Cerebellum (tissue), 4 donors: ENCODE measurements at places on chromosomes 5 and 9. TPM values are rescaled to one million over a fixed set of nuclear protein-coding genes. Genes with fewer than 3 reads are reported as not detected.

GRCh38 chr9:81088341-81088740 is 601.0 kb downstream of the TLE1 start:
- no peak for DNase-seq

- no peak for DNase-seq
Observed at GRCh38 chr5:72465601-72466563, 41.3 kb downstream of the ZNF366 start.

- DNase-seq, result no peak
Observed at GRCh38 chr9:9124616-9125015, 1325.0 kb upstream of the DMAC1 start.

GRCh38 chr9:113343732-113344231 is 3.7 kb upstream of the WDR31 start:
- DNase-seq, result peak; percentile 62

DNA sequence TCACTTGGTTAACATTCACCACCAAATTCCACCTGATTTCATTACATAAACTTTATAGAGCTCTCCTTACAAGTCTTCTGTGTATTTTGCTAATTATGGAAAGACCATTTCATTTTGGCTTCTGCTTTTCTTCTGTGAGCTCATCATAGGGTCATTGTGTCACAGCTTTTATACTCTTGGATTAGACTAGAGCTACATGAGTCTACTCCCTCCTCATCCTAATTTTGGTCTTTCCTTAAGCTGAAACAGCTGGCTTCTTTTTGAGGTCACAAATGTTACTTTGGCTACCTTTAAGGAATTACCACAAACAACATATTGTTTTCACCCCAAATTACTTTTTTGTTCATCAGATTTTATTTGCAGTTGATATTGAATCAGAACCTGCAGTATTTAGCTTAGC is 103.0 kb downstream of the NPR3 start:
- no peak for DNase-seq

DNA sequence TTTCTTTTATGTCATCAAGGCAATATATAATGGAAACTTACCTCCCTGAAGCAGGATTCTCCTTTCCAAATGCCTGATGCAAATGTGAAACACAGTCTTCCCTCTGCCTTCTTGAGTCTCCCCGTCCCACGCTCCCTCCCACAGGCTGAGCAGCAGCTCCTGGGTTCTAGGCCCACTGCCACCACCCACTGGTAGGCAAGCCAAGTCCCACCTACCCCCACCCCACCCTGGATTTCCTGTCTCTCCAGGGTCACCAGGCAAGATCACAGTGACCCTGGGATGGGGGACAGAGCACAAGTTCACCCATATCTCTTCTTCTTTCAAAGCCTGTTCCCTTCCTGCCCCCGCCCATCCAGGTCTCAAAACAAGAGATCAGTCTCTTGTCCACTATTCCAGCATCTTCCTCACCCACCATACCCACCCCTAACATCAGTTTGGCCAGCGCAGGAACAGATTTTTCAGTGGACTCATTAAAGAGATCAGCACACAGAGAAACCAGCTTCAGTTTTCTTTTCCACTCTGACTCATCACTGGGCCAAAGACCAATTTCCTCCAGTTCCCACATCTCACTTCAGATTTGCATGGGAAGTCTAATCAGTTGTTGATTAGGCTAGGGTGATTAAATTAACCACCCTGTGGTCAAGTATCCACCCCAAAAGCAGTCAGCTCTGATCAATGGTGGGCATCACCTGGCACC is 151.5 kb downstream of the ACTL7B start:
- DNase-seq, result no peak

DNA sequence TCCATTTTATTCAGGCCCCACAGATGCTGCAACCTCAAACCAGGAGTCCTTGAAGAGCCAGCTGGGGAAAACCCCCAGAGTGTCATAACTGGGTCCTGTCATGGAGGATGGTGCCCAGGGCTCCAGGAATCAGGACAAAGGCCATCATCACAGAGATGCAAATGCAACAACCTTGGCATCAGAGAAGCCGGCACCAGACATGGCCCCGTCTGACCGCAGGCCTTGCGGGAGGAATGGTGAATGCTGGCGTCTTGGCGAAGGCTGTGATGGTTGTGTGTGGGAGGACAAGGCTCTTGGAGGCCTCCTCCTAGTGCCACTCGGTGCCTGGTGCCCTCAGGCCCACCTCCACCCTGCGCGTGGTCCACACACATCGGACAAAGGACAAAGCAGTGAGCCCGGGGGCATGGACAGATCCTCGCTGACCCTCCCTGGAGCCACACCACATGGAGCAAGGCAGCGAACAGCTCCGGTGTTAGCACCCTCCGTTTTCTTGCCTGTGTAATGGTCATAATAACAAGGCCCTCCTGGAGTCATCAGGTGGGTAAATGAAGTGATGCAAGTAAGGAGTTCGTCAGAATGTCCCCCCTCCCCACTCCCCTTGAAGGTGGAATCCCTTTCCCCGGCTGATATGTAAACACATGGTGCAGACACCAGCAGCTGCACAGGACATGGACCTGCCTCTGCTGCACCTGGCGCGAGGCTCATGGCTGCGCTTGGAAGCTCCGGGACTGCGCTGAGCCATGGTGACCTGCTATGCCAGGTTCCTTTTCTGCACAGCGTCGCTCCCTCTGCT is 380.7 kb downstream of the IRX2 start:
- no peak for DNase-seq

- no peak for DNase-seq
Observed at GRCh38 chr5:178431782-178432165, 158.4 kb downstream of the COL23A1 start.

DNA sequence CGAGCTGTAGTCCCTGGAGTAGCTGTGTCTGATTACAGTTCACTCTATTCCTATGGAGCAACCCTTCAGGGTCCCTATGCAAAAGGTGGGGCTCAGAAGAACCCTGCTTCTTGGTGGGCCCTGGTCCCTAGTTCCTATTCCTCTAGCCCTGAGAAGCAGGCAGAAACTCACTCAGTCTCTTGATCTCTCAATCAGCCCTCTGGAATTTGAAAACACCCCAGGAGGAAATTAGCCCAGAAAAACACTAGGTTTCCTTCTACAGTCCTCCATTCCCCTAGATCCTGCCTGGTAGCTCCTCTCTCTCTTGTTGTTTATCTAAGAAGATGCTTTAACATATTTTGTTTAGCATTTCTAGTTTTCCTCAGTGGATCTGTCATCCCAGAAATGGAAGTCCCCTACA is 7.6 kb downstream of the RGS3 start:
- no peak for DNase-seq

DNA sequence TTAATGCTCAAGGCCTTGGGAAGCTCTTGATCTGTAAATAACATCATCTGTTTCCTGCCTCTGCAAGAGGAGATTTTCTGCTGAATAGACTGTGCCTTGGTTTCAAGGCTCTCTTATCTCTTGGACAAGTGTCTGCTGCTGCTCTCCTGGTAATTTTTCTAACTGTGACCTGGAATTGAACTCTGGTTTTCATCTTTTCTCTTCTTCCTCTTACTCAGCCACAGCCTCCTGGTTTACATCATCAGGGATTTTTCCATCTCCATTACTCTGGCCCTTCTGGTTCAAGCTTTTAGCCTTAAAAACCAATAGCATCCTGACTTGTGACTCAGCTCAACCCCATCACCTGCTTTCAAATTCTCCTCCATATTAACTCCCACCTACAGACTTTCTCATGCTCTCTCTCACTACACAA is 49.6 kb upstream of the ITGA1 start:
- DNase-seq, result no peak

- no peak for DNase-seq
Observed at GRCh38 chr9:126852086-126852688, 8.3 kb upstream of the ZBTB34 start.

GRCh38 chr5:143004361-143005145 is 234.4 kb downstream of the ARHGAP26 start:
- DNase-seq, result no peak

DNA sequence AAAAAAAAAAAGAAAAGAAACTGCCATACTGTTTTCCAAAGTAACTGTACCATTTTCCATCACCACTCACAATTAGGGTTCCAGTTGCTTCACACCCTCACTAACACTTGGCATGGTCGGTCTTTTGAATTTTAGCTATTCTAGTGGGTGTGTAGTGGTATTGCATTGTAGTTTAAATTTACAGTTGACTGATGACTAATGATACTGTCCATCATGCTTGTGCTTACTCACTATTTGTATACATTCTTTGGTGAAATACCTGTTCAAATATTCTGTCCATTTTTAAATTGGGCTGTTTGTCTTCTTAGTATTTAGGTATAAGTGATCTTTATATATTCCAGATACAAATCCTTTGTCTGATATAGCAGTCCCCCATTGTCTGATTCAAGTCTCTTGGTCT is 36.2 kb upstream of the ZNF169 start:
- DNase-seq, result no peak

DNA sequence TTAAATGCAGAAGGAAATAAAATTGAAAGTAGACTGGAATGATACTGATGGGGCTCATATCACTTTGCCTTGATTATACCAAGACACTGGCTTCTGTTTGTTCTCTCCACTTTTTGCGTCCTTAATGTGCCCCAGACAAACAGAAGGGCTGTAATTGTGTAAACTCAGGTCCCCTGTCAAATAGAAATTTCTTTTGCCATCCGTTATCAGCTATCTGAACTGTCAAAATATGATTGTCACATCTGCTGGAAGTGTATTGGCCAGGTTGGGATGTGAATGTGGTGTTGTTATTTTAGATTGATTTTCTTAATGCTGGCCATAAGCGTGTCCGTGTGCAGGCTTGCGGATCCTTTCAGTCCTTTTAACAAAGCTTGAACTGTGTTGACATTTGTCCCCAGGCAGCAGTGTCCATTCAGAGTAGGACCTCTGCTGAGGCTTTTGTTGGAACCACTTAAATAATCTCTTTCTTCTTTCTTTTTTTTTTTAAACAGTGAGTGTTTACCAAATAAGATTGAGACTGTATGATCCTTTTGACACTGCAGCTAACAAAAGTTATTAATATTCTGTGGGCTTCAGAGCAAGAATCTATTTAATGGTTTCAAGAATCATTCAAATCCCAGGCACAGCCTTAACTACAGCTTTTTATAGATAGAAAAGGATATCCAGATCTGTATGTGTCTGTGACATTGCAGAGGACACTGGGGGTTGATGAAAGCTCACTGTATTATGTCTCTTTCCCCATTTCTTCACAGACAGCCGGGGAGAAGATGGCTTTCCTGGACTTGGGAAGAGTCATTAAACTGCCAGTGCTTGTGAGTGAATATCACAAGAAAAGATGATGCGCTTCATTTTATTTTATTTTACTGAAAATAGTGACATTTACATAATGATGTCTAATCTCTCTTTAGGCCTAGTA is 171.7 kb downstream of the ZNF608 start:
- DNase-seq, result no peak

DNA sequence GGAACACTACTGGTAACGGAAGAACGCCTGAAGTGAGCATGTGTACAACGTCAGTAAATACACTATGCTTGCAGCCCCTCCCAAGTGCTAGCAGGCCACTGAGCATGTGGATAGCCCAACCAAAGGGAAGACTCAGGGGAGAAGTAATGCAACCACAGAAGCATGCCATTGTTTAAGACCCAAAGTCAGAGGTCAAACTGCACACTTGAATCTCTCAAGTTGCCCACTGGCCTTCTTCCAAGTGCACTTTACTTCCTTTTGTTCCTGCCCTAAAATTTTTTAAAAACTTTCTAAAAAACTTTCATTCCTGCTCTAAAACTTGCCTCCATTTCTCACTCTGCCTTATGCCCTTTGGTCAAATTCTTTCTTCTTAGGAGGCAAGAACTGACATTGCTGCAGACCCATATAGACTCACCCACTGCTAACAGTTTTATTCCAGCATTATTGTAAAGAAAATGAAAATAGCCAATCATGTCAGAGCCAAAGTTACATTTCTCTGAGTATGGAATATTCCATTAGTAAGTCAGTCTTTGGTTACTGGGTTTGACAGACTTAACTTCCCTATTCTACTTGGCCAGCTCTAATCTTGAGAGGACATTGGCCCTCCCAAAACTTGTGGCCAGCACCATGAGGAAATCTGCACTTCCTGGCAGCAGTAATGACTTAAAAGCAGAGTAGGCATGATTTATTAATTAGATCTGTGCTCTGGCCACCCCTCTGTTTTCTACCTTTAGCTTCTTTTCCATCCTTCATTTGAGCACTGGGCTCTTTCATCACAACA is 76.9 kb downstream of the TSSK1B start:
- DNase-seq, result no peak

- DNase-seq, result no peak
Observed at GRCh38 chr9:16207161-16207560, 654.3 kb downstream of the CCDC171 start.

GRCh38 chr5:107451028-107451427 is 219.7 kb downstream of the EFNA5 start:
- no peak for DNase-seq

- DNase-seq, result no peak
Observed at GRCh38 chr9:108274971-108275370, 580.8 kb downstream of the ACTL7B start.

DNA sequence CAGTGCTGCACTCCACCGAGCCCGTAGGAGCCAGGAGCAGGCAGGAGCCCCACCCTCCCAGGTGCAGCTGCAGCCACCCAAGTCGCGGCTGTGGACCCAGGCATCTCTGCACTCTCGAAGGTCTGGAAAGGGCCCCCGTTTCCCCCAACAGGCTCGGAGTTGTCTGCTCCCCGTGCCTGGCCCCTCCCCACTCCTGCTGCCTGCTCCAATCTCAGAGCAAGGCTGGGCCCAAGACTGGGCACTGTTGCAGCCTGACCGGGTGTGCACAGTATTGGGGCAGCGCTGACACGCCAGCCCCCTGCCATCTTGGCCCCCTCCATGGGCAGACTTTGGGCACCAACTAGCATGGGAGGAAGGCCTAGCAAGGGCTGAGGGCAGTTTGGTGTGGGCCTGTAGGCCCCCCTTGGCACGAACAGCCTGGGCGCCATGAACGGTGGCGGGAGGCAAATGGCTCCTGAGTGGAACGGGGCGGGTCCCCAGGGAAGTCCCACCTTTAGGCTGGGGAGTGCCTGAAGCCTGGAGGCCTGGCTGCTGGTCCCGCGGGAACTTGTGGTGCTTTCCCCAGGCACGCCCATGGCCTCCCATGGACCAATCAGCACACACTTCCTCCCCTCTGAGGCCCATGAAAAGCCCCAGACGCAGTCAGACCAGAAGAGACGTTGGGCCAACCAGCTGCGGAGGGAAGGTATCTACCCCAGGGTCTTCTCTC is 60.4 kb downstream of the PSAT1 start:
- no peak for DNase-seq

DNA sequence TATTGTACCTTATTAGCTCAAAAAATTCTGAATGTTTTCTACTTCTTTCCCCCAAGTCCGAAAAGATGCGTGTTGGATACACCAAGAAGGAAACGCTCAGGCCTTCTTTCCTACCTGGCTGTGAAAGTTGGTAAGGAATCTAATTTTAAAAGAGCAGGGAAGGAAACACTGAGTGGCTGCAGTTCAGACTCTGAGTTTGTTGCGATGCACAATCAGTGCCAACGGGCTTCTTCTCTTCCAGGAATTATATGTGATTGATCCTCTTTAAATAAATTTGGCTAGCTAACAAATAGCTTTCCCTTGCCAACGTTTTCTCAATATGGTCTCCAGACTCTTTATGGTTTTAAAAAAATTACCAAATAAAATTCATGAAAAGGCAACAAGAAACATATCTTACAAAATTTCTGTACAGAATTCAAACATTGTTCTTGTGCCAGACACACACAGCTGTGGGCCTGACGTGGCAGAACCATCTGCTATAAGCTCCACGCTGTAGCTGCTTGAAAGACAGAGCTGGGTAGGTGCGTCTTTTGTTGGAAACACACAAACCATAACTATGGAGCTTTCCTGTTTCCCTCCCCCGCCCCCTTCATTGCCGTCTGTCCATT is 493.1 kb downstream of the ZNF608 start:
- no peak for DNase-seq

GRCh38 chr5:150511578-150512367 is 3.8 kb downstream of the NDST1 start:
- DNase-seq, result no peak

The SPATA6L gene
- 12.0 TPM for total RNA-seq

The PCDHA1 gene
- 7.5 TPM for total RNA-seq

The ALDH1A1 gene
- total RNA-seq, result 2.5 TPM

The HEMGN gene
- total RNA-seq, result 2.7 TPM
